Activated CD8-positive, alpha-beta memory T cell treated with anti-CD3 and anti-CD28 coated beads for 36 hours (primary cell): ENCODE measurements at places on chromosomes 3 and 15. TPM values are rescaled to one million over a fixed set of nuclear protein-coding genes. Genes with fewer than 3 reads are reported as not detected.

The LTK gene
- total RNA-seq: 0.10 TPM

The CTXN2 gene
- not detected for total RNA-seq

The ATP13A4 gene
- total RNA-seq: 2.1 TPM

The TRAT1 gene
- total RNA-seq: 23.5 TPM

The TRA2B gene
- 303 TPM for total RNA-seq

The SPATA12 gene
- not detected for total RNA-seq

The ITGA11 gene
- total RNA-seq: not detected

The CAMK2N2 gene
- 0.36 TPM for total RNA-seq

The HTR3E gene
- not detected for total RNA-seq

The PLSCR4 gene
- not detected for total RNA-seq

The STXBP5L gene
- not detected for total RNA-seq

The CLDN18 gene
- total RNA-seq: not detected

The GOLGA8S gene
- total RNA-seq: not detected
